ENCODE measurements at places on chromosomes 7 and 10.

- no peak for DNase-seq
Observed at GRCh38 chr7:12687718-12688171, 312 bp downstream of the ARL4A start.

DNA sequence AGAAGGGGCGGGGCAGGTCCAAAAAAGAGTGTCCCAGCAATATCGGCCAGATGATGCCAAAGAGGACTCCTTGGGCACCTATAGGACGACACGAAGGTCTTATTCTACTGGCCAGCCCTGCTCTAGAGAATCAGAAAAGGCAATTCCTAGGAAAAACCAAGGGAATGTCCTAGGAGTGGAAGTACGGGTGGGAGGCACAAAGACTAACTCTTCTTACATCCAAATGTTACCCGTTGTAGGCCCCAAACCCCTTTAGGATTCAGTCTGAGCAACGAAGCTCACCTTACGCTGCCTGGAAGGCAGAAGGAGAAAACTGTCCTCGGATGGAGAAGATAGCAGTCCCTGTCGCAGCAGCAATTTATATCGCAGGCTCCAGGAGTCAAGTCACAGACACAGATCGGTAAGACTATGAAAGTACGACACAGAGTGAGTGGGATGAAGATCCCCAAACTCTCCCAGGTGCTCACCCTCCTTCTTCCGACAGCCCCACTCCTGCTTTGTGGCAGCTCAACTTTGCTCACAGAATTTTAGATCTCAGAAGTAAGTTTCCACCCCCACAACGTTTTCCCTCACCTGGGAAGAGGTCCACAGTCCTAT is 558 bp downstream of the TCTN3 start:
- no peak for DNase-seq

DNA sequence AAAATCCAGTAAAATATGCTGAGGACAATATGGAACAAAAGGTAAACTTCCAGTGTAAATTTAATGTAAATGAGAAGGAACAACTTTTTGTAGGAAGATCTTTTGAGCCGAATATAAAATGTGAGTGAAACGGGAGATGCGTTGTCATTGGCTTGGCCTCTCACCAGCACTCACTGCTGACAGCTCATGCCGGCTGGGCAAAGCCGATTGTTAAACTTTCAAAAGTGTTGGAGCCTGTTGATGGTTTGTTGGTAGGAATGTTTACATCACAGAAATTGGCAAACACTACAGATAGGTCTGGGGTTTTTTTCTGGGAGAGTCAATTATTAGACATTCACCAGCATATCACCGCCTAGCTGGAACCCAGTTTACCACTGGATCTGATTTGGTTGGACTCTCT is 6.1 kb downstream of the PSTK start:
- no peak for DNase-seq

DNA sequence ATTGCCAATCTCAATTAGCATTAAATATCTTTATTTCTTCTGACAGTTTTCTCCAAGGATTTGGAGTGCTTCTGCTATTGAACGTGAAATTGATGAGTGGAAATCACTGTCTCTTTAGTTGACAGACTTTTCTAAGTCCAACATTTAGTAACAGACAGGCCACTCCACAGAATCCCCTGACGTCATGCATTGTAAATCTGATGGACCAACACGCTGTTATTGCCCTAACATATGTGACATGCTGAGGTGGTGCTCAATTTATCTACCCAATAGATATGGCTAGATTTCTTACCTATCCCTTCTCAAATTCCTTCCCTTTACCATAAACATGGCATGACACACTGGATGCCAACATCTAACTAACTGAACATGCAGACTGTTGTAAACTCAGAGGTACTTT is 240.6 kb upstream of the DGKB start:
- DNase-seq, result no peak

DNA sequence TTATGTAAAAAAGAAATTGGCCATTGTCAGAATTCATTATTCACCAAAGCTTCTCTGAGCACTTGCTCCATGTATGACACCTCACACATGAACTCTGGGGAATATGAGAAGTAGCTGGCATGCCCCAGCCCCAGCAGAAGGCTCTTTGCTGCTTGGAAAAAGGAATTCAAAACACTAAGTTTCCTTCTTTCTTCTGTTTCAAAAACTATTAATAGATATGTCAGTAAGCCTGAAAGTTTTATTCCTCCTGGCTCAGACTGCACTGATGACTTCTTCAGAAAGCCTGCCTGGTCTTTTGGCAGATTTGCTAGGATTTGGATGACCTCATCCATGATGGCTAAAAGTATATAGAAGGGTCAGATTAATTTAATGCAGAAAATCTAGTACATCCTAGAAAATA is 511.0 kb downstream of the GFRA1 start:
- DNase-seq, result no peak

- no peak for DNase-seq
Observed at GRCh38 chr10:98168147-98168546, 33.7 kb downstream of the R3HCC1L start.

GRCh38 chr7:132394283-132395198 is 181.7 kb downstream of the PLXNA4 start:
- DNase-seq, result no peak

GRCh38 chr10:19588608-19589007 is 227.6 kb upstream of the PLXDC2 start:
- no peak for DNase-seq

- DNase-seq, result no peak
Observed at GRCh38 chr10:6877336-6877721, 297.3 kb upstream of the PRKCQ start.

DNA sequence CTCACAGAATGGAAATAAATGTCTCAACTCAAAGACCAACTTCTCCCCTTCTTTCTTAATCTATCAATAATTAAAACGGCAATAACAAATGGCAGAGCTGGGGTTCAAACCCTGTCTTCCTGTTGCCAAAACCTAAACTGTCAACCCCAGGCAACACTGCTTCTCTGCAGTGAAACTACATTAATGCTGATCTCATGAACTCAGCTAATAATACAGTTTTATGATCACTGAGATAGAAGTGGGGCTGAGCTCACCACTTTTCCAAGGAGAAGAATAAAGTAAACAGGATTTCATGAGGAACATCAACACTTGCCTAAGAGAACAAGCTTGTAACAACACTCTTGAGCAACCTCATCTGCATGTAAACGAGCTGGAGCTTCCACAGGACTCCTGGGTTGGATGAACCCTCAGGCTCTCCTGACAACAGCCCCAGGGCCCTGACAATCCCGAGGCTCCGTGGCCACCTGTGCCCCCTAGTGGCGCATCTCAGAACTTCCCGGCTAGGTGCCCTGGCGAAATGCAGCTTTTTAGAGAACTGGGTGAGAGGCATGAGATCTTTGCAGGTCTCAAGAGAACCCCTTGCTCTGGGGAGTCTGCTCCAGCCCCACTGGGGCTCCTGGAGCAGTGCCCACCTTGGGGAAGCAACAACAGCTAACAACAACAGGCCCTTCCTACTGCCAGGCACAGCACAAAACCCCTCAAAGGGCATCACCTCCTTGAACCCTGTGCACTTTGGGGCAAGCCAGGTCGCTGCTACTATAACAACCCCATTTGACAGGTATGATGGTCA is 169.3 kb downstream of the SH3PXD2A start:
- peak; percentile 54 for DNase-seq

- DNase-seq, result no peak
Observed at GRCh38 chr7:27083646-27084045, 12.2 kb downstream of the HOXA1 start.

- no peak for DNase-seq
Observed at GRCh38 chr7:151139071-151139790, 28.3 kb downstream of the GBX1 start.

DNA sequence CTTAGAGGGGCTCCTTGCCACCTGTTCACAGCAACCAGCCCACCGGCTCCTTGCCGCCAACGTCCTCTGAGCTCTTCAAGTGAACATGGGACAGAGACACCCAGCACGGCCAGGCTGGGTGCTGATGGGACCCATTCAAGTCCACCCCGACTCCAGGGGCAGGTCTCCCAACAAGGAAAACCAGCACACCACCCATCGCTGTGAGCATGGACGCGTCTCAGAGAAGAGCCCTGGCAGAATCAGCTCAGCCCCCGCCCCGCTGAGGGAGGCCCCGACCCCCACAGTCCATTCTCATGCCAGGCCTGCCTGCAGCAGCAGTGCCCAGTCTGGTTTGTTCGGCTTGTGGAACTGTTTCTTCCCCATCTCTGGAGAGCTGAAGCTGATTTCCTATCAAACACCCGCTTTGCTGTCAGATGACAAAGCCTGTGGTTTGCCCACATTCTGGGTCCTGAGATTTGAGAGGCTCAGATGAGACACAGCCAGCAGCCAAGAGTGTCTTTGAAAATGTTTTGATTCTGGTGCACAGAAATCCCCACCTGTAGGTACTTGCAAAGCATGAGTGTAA is 216.6 kb downstream of the ZMYND11 start:
- DNase-seq, result no peak

GRCh38 chr7:92740700-92741126 is 95.7 kb downstream of the CDK6 start:
- no peak for DNase-seq

DNA sequence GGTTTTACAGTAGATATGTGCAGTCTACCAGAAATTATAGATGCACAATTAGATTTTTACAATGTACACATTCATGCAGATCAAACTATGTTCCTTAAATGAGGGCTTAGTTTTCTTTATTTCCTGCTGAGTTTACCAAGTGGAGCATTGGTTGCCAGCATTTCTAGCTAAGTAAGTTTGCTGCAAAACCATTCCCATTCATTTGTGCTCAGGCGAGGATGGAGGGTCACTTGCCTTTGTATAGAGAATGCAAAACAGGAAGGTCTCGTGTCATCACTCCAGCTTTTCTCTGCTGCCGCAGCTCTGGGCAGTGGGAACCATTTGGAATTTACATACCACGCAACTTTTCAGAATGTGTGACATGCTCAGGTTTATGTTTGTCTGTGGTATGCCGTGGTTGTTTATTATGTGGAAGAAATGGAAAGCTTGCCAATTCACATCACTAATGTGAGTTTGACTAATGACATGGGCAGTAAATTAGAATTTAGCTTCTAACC is 198.6 kb downstream of the TRIL start:
- no peak for DNase-seq

DNA sequence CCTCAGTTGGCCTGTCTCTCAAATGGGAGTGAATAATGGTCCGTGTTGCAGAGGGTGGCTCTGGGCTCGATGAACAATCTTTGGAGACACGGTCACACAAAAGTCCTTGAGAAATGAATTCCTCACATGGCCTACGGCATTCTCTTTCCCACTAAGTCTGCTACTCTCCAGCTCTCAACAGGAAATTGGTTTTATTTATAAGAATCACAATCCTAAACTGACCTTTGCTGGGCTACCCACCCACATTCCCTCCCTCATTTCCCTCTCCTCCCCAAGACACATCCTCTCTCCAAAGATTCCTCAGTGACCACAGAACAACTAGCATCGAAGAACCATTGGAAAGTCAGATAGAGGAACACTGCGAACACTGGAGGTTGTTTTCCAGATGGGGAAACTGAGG is 4.7 kb downstream of the AFAP1L2 start:
- DNase-seq, result no peak

GRCh38 chr10:97805096-97805884 is 33.5 kb upstream of the SFRP5 start:
- no peak for DNase-seq

DNA sequence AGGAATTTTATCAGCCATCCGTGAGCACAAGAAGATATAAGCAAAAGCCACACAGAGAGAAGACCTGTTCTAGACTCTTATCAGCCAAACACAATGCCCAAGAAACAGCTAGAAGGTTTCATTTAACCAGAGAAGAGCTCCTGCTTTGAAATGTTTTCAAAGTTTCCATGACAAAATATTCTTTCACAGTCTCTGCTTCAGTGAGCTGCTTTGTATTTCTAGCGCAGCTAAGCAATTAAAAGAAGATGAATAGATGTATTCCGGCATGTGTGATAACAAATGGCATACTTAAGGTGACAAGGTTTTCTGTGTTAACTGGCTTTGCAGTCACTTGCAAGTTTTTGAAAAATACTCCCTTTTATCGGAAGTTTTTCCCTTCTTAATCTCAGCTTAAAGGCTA is 78.9 kb upstream of the NXPH1 start:
- DNase-seq, result no peak

- no peak for DNase-seq
Observed at GRCh38 chr10:71790749-71791440, 17.6 kb upstream of the VSIR start.

- no peak for DNase-seq
Observed at GRCh38 chr7:78530351-78530750, 731.8 kb downstream of the PHTF2 start.

DNA sequence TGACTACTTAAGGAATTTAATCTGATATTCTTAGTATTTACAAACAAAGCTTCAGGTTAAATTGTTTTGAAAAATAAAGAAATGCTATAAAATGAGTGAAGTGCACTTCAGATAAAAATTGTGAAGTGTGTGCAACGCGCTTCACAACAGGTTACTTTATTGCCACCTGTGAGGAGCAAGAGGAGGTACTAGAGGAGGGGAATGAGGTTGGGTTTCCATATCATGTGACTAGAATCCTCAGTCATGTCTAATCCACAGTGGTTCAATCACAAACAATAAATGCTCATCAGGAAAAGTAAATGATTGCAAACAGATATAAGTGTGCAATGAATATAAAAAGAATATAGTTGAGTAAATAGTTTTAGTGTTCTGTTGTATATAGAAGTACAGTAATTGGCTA is 34.5 kb upstream of the CD36 start:
- no peak for DNase-seq

GRCh38 chr10:59865101-59865500 is 41.3 kb downstream of the CCDC6 start:
- DNase-seq, result no peak

- DNase-seq, result no peak
Observed at GRCh38 chr7:93923942-93924341, 2.4 kb downstream of the GNG11 start.

DNA sequence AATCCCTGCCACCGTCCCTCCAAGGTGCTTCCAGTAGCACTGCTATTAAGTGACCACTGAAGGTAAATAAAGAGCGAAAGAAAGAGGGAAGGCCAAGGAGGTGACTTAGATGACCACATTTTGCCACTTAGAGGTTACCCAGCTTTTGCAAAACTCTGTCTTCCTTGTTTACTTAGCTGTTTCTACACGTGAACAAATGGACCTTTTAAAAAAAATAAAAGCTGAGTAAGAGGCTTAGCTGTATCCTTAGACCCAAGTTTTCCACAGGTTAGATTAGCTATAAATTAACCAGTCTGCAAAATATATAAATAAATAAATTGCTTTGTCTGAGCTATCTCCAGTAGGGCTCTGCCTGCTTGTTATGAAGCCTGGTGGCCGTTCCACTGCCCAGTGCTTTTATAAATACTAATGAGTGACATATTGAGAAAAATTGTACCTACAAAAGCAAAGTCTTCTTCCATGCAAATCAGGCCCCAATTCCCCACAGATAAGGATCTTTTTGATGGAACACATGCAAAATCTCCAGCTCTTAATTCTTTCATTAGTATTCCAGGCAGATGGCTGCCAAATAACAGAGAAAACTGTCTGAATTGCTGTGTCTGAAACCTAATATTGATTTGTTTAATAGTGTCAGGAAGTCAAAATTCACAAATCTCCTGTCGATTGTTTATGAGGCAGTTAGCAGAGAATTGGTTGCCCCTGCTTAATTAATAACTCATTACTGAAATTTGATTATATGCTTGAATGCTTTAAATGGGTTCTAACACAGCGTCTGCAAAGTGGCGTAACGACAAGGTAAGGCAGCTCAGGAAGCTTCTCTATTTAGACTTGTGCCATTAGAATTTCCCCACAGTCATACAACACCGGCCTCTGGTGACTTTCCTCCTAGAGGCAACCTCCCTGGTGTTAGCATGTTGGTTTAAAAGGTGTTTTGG is 176.7 kb downstream of the EMX2 start:
- DNase-seq, result no peak

GRCh38 chr7:80634505-80634904 is 3.9 kb upstream of the CD36 start:
- DNase-seq, result no peak

- DNase-seq, result no peak
Observed at GRCh38 chr7:87106974-87107612, 45.2 kb upstream of the DMTF1 start.

Data from activated naive CD4-positive, alpha-beta T cell (primary cell).